COLO829 (cell line): ENCODE measurements at places on chromosomes 13 and 19.
A peak's percentile ranks its signal among the peaks of the same experiment; 100 is the strongest.

DNA sequence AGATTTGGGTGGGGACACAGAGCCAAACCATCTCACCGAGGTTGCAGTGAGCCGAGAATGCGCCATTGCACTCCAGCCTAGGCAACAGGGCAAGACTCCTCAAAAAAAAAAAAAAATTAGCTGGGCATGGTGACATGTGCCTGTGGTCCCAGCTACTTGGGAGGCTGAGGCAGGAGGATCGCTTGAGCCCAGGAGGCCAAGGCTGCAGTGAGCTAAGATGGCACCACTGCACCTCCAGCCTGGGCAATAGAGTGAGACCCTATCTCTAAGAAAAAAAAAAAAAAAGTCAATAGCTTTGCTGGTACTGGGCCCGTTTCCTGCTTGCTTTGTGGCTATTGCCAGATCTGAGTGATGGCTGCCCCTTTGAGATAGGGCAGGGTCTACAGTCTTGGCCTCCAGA lies 13.1 kb downstream of the ACP7 start:
- no peak for DNase-seq

GRCh38 chr13:56773148-56773547 lies 367.6 kb upstream of the PRR20A start:
- DNase-seq, result no peak

DNA sequence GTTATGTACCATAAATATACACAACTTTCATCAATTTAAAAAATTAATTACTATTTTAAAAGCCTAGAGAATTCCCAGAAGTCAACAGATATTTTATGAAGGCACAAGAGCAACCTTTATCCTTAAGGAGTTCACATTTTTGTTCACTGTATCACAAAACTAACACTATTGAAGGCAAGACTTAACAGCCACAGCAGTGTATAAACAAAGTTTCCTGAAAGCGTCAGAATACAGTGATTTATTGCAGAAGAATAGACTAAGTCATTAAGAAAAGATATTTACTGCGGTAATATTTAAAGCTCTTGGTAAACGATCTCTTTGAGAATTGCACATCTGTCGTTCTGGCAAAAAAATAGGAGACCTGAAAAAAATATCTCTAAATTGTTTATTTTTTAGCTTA lies 419.3 kb upstream of the NBEA start:
- DNase-seq, result no peak

GRCh38 chr13:22757530-22758120 lies 423.2 kb upstream of the SGCG start:
- peak; percentile 8 for DNase-seq

DNA sequence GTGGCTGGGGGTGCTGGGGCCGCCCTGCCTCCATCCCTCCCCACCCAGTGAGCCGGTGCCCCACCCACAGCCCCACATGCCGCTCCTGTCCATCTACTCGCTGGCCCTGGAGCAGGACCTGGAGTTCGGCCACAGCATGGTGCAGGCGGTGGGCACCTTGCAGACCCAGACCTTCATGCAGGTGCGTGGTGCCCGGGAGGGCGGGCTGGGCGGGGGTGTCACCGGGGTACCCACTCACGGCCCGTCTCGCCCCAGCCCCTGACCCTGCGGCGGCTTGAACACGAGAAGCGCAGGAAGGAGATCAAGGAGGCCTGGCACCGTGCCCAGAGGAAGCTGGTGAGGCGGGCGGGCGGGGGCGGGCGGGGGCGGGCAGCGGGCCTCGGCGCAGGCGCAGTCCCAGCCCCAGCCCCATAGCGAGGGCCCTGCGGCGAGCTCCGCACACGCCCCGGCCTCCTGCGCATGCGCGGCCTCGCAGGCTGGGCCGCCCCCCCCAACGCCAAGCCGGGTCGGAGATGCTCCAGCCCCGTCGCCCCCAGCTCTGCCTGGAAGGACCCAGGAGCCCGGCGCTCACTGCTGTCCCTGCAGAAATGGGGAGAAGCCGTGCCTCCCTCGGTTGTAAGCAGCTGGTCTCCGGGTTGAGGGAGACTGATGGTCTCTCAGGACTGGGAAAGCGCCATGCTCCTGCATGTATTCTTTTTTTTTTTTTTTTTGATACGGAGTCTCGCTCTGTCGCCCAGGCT lies 7.7 kb downstream of the ARHGAP45 start:
- DNase-seq, result peak; percentile 92

DNA sequence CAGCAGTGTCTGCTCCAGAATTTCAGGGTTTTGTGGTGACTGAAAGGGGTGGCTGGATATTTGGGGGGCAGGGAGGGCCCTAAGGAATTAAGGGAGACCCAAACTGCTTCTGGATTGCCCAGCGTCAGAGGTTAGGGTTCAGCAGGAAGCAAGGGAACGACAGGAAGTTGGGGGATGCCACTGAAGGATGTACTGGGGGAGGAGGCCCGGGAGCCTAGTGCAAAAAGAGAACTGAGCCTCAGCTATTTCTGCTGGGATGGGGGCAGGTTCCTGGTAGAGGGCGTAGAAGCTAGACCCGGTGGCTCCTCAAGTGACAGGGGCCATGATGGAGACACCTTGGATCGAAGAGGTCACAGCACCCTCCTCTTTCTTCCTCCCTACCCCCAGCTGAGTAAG lies 1.1 kb downstream of the CYP2S1 start:
- DNase-seq, result no peak

DNA sequence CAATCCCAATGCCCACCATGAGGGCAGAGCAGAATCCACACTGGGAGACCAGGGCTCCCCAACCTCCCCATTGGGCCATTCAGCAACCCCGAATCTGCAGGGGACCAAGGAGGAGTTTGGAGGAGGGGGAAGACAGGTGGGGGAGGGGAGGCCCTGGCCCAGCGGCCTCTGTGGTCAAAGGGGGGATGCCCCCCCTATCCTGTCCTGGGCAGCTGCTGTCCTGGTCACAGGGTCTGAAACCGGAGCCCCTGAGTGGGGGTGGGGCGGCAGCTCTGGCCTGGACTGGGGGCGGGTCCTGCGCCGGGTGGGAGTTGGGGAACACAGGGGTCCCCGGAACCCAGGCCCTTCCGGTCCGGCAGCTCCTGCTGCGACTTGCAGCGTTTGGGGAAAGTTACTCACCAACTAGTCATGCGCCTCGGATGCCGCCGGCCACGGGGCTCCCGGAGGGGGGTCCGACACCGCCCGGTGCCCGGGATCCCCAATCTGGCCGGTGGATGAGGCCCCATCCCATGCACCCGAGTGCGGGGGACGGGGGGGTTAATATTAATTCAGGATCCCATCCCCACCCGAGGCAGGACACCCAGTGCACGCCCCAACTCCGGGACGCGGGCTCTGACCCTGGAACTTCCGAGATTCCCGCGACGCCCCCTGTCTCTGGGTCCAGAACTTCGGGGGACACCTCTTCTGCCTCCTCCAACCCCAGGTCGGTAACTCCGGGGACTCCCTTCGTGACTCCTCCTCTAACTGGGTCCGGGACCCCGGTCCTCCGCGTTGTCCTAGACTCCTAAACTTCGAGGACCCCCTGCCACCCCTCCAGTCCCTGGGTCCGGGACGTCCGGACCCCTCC lies 872 bp downstream of the HOMER3 start:
- DNase-seq, result no peak

GRCh38 chr13:53014495-53015443 lies 13.8 kb upstream of the OLFM4 start:
- DNase-seq, result no peak

- DNase-seq, result no peak
Measured at GRCh38 chr19:52673014-52673413, 34.9 kb upstream of the ZNF83 start.

DNA sequence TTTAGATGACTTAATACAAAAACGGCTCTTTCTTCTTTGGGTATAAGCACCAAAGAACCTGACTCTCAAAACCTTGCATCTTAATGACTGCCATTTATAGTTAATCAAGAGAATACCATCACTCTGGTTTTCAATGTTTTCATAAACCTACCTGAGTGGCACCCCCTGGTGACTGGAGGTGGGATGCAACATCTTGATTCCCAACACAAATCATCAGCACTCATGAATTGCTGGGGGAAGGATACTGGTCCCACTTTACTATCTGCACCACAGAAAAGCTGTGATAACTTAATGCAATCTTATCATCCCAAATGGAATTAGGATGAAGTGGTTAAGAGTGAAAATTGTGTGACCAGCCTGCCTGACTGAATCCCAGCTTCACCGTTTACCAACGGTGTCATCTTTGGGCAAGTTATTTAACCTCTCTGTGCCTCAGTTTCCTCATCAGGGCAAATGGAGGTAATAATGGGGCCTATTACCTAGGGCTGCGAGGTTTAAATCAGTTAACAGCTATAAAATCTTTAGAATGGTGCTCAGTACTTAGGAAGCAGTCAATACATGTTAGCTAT lies 366.4 kb downstream of the KLF12 start:
- no peak for DNase-seq

DNA sequence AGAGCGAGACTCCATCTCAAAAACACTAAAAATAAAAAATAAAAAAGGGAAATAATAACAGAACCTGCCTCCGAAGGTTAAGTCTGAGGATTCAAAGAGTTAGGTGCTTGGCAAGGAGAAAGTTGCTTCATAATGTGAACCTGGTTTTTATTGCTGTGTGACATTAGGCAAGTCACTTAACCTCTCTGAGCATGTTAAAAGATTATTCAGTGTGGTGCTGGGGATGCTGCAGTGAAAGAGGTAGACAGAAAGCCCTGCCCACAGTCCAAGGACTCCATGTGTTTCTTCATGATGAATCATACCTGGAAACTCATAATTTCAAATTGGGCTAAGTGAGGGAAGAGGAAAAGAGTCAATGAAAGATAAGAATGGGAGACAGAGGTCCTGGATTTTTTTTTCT lies 2.4 kb downstream of the IL27RA start:
- DNase-seq, result no peak

DNA sequence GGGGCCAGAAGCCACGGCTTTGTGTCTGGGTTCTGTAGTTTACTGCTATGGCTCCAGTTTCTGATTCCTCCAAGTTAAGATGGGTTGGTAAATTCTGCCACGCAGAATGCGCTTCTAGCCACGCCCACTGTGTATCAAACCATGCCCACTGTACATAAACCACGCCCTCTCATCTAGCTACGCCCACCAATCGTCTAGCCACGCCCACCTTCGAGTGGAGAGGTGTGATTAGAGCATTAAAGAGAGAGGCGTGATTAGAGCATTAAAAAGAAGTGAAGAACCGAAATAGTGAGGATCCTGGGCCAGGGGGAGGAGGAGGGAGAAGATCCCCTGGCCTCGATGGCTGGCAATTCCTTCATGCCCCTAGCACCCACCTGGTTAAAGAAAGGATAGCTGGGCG lies 43.7 kb upstream of the ADGRE5 start:
- DNase-seq, result peak; percentile 86

DNA sequence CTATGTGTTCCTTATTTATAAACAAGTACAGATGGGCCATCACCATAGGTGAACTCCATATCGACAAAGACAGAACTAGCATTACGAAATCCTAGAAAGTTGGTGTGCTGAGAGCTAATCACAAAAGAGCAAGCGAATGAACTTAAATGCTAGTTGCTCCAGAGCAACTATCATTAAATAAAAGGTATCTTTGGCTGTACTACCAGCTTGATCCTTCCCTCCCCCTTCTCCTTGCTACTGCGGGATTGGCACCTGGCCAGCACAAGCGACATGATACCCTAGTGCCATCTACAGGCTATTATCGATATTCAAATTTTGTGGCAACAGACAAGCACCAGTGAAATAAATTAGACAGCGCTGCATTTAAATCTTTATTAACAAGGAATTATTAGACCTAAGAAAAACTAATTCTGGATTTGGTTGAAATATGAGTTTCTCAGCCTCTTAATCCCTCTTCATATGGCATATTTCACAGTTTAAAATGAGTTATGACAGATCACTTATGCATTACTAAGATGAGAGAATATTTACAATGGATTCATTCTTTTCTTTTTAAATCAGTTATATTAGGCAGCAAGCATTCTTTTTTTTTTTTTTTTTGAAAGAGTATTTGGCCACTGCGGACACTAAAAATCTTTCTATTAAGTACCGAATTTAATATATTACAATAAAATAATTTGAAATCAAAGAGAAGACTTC lies 5.8 kb downstream of the PCDH9 start:
- peak; percentile 61 for DNase-seq

GRCh38 chr13:71879129-71879535 lies 12.1 kb upstream of the DACH1 start:
- DNase-seq, result peak; percentile 17

DNA sequence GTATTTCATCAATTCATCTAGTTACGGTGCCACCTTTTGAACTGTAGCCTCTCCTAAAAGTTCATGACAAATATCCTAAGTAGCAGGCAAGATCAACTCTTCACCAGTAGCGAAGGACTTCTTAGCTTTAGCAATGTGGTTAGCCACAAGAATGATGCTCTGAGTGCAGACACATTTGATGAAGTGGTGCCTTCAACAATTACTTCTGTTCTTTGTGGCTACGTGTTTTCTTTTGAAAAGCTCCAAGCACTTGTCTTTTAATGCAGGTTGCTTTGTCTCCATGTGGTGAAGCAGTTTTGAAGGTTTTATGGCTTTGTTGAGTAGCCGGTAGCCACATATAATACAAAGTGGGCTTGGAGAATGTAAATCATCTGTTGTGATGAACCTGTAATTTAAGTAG lies 194.7 kb downstream of the B3GLCT start:
- DNase-seq, result no peak

GRCh38 chr19:52115526-52116053 lies 20.0 kb upstream of the ZNF841 start:
- DNase-seq, result no peak

DNA sequence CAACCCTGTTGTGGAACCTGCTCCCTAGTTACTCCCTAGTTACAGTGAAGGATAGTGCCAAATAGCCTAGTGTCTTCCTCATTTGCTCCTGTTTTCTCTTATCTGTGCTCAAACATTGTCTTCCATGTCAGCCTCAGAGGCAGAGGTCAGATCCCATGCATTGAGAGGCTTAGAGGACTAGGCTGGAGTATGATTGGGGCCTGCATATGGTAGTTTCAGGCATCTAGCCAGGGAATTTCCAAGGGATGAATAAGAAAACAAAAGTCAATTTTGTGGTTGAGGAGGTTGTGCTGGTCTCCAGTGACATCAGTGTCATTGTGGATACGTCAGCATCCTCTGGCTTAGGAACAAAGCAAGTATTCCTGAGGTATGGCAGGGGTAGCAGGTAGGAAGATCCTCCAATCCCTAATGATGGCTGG lies 9.4 kb downstream of the ZNF546 start:
- no peak for DNase-seq

- no peak for DNase-seq
Measured at GRCh38 chr13:31110169-31110568, 51.5 kb downstream of the HSPH1 start.

- no peak for DNase-seq
Measured at GRCh38 chr19:3949997-3950859, 17.4 kb downstream of the NMRK2 start.

GRCh38 chr19:15296353-15296752 lies 36.0 kb downstream of the BRD4 start:
- no peak for DNase-seq

- no peak for DNase-seq
Measured at GRCh38 chr13:94784066-94784465, 71.7 kb upstream of the SOX21 start.

- no peak for DNase-seq
Measured at GRCh38 chr19:20664901-20665781, 3.8 kb upstream of the ZNF626 start.
